ENCODE measurements at places on chromosomes 2 and 18.

DNA sequence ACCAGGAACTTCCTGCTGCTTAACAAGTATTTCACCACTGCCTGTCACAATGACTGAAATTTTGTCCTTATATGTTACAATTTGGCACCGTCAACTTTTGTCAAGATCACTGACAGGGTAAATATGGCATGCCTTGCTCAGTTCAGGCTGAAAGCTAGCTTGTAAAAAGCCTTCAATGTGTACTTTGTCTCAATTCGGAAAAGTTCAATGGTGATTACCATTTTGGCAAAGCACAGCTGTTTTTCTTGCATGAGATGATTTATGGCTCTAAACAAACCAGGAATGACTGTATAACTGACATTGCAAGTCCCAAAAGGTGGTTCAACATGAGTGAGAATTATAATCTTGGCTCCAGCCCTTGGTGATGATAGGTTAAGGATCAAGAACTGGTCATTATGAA lies 1255.2 kb downstream of the CNTNAP5 start:
- no peak for DNase-seq

GRCh38 chr18:53795061-53795460 lies 429.4 kb downstream of the MBD2 start:
- peak; percentile 66 for DNase-seq

DNA sequence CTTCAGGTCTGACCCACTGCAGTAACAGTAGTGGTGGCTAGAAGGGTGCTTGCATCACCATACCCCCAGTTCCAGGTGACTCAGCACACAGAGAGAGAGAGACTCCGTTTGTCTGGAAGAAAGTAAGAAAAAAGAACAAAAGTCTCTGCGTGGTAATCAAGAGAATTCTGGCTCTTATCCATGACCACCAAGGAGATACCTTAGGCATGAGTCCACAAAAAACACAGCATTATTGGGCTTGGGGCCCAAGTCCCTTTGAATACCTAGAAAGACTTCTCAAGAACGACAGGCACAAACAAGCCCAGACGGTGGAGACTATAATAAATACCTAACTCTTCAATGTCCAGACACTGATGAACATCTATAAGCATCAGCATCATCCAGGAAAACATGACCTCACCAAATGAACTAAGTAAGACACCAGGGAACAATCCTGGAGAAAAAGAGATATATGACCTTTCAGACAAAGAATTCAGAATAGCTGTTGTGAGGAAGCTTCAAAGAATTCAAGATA lies 21.7 kb upstream of the BAZ2B start:
- DNase-seq, result peak; percentile 89

GRCh38 chr2:104344985-104345384 lies 508.9 kb upstream of the POU3F3 start:
- DNase-seq, result no peak

GRCh38 chr2:65031341-65032018 lies 24.7 kb upstream of the CEP68 start:
- peak; percentile 29 for DNase-seq

- no peak for DNase-seq
These were observed 711.9 kb downstream of the SUCLG1 start for GRCh38 chr2:83747141-83747540.

DNA sequence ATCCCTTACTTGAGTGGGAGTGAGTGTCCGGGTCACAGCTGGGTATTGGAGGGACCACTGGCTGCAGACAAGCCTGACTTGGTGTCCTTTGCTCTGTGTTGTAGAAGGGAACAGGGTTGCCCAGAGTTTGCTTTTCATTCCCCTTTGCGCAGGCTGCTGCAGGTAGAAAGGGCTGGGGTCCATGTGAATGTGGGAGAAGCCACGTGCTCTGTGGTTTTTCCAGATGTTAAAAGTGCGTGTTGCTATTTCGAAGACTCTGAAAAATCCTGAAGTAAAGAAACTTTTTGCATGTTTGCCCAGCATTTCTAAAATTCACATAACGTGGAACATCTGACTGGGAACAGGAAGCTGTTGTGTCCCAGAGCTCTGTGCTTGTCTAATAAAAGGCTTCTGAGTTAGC lies 28.8 kb downstream of the GLI2 start:
- DNase-seq, result no peak

GRCh38 chr2:86223140-86223926 lies 24.1 kb downstream of the MRPL35 start:
- DNase-seq, result peak; percentile 84

- DNase-seq, result no peak
These were observed 291.1 kb upstream of the SKOR2 start for GRCh38 chr18:47542551-47542950.

GRCh38 chr18:148841-149240 lies 9.5 kb upstream of the USP14 start:
- no peak for DNase-seq

DNA sequence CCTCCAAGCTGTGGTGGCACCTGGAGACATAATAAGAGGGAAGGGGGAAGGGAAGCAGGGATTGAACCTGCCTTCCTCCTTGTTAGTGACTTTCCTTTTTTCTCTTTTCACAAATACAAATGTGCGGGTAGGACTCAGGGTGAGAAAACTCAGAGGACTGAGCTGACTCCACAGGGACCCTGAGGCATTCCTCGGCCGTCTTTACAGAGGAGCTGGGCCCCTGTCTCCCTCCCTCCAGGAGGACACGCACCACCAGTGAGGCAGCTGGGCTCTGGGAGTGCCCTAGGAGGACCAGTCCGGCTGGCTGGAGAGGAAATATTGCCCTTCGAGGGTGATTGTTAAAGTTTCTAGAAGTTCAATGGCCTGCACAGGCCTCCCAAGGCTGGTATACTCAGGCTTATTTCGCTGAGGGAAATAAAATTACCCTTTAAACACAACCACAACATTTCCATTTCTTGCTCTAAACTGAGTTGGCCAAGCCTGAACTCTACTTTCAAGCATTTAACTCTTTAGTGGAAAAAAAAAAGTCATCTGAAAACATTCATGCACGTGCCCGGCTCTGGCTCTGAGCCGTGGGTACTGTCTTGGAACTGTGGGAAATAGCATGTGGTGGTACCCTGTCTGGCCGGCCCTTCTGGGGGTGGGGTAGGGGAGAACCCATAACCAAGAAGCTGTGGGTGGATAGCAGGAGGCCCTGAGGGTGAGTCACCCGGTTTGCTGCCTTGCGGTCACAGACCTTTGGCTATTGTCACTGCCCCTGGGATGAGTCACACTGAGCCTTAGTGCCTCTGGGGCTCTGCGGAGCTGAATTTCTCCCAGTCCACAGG lies 116.0 kb downstream of the COPS8 start:
- DNase-seq, result peak; percentile 88

DNA sequence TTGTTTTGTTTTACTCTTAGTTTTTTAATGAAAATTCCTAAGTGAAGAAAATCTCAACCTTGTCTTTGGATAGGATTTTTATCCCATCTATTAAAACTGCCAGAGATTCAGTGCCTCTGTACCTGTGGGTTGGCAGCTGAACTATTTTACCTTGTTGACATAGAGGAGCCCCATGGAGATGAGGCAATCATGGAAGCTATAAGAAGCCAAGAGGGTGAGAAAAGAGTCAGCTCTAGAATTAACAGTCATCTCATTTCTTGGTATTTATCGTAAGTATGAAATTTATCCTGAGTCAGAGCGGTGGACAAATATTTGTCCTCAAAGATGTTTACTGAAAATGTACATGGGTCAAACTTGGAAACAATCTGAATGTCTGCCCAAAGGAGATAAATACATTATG lies 35.8 kb upstream of the PGAP1 start:
- DNase-seq, result no peak

- peak; percentile 31 for DNase-seq
These were observed 819.7 kb upstream of the ZEB2 start for GRCh38 chr2:145339646-145340045.

- no peak for DNase-seq
These were observed 138.2 kb downstream of the DPP10 start for GRCh38 chr2:114580691-114581090.

DNA sequence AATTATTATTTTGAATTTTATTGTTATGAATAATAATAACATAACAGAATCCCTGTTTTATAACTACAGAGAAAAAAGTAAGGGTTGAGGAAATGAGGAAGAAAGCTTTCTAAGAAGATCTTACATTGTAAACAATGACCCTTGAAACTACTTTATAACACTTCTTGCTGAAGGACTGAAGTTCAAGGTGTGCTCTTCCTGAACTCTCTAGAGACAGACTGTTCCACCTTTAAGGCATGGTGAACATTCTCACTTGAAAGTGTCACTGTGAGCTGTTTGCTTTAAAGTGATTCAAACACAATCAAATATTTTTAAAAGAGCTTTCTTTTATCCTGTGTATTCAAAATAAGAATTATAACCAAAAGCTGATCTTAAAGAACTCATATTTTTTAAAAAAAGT lies 131.5 kb downstream of the DNAH7 start:
- DNase-seq, result no peak

DNA sequence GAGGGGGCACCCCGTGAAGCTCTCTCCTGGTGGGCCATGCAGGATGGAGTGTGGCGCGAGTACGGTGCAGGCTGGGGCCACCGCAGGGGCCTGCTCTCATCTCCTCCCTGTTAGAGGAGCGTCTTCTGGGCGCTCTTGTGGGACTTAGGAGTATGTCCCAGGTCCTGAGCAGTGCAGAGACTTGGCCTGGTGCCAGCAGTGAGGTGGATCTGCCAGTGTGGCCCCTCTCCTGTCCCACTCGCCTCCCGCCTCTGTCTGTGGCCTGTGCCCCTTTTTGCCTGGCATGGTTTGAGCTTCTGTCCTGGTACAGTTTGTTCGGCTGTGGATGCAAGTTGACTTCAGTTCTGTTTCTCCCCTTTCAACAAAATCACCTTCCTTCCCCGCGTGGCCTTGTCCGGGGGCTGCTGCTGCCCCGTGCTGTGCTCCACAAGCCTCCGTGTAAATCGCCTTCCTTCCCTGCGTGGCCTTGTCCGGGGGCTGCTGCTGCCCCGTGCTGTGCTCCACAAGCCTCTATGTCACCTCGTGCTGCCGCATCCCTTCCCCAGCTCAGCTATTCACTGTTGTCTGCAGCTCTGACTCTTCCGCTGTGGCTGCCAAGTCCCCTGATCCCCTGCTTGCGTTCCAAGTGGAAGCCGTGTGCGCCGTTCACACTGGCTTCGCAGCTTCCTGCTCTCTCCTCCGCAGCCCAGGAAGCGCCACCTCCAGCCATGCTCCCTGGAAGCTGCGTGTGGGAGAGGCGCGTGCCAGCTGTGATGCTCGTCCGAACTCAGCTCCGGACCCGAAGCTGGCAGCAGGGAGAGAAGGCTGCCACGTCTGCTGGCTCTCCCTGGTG lies 13.7 kb downstream of the LDLRAD4 start:
- DNase-seq, result no peak

- DNase-seq, result no peak
These were observed 351.7 kb downstream of the RAD51AP2 start for GRCh38 chr2:17166506-17166905.

GRCh38 chr18:12041561-12041960 lies 52.1 kb upstream of the ANKRD62 start:
- peak; percentile 79 for DNase-seq

DNA sequence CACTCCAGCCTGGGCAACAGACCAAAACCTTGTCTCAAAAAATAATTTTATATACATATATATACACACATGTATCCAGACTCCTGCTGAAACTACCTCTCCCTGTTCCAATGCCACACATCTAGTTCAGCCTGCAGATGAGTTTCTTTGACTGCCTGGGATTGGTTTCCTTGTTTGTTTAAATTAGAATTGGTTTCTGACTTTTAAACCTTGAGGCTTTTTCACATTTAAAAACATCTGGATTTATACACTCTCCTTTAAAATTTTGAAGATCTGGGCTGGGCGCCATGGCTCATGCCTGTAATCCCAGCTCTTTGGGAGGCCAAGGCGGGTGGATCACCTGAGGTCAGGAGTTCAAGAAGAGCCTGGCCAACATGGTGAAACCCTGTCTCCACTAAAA lies 21.8 kb upstream of the CXCR1 start:
- no peak for DNase-seq

GRCh38 chr2:137947728-137948336 lies 16.4 kb upstream of the HNMT start:
- DNase-seq, result peak; percentile 86

- no peak for DNase-seq
These were observed 60.3 kb upstream of the CREB1 start for GRCh38 chr2:207469451-207469850.

- DNase-seq, result no peak
These were observed 176.3 kb upstream of the FOSL2 start for GRCh38 chr2:28216331-28216730.

GRCh38 chr2:234512884-234513669 lies 16.2 kb upstream of the ARL4C start:
- DNase-seq, result peak; percentile 59

GRCh38 chr2:152236191-152236925 lies 60.8 kb upstream of the STAM2 start:
- DNase-seq, result no peak

DNA sequence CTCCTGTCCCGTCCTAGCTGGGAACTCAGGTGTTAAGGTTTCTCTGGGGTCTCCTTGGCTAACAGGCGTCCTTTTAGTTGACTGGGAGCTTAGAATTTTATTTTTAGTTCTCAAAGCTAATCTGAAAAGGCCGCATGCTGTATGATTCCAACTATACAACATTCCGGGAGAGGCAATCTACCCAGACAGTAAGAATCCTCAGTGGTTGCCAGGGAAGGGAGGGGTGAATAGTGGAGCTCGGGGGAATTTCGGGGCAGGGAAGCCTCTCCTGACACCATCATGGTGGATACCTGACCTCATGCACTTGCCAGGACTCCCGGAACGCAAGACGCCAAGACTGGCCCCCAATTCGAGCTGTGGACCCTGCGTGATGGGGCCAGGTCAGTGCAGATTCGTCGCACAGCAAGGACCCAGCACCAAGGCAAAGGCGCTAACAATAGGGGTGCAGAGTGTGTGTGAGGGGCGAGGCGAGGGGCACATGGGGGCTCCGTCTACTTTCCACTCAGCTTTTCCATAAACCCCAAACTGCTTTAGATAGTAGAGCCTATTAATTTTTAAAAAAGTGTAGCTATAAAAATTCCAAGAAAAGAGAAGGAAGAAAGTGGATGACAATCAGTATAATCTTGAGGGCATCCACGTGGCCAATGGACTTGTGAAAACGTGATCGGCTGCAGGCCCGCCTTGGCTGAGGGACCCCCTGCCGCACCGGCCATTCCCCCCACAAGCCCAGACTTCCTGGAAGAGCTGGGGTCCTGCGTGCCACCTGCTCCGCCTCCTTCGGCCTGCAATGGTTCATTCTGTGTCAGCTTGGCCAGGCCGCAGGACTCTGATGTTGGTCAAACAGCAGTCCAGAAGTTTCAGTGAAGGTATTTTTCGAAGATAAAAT lies 17.3 kb downstream of the PDCD1 start:
- DNase-seq, result no peak

DNA sequence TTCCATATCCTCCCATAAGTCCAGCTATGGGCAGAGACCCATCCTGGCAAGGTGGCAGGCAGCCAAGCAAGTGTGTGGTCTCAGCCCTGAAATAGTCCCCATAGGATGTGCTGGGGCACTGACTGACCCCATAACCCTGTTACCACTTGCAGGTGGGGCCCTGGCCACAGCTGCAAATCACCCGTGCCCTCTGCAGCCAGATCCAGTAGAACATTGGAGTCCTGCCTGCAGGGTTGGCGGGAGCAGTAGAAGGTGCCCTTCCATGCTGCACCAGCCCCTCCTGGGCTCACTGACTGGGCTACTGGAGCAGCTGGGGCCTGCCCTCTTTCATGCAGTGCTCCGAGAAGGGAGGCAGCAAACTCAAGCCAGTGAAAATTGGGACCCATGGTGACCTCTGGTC lies 112.6 kb upstream of the MCFD2 start:
- no peak for DNase-seq
